ENCODE measurements at places on chromosomes 7 and 10.

GRCh38 chr7:24968165-24968564 is 11.8 kb downstream of the OSBPL3 start:
- no peak for DNase-seq

DNA sequence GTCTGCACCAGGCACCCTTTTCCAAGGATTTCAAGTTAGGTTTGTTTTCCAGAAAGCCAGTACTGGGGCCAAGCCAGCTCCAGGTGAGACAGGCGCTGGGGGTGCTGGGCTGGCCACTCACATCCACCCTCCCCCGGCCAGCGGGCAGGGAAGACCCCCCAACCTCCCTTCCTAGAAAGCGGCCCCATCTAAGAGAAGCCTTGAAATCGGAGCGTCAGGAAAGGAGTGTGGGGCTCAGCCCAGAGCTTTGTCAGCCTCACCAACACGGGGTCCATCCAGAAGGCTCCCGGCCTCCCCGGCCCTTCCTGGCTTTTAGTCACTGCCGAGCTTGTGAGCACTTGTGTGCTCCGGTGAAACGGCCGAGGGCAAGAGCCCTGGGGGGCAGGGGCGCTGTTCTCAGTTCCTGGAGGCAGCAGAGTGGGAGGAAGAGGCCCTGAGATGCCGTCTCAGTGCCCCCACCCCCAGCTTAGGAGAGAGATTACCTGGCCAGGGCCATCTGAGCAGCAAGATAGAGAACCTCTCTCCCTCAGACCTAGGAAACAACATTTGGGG is 39.6 kb downstream of the PDGFA start:
- DNase-seq, result no peak

GRCh38 chr7:106747804-106748203 is 86.8 kb upstream of the CCDC71L start:
- no peak for DNase-seq

- DNase-seq, result no peak
Observed at GRCh38 chr10:93753621-93754250, 4.0 kb upstream of the LGI1 start.

DNA sequence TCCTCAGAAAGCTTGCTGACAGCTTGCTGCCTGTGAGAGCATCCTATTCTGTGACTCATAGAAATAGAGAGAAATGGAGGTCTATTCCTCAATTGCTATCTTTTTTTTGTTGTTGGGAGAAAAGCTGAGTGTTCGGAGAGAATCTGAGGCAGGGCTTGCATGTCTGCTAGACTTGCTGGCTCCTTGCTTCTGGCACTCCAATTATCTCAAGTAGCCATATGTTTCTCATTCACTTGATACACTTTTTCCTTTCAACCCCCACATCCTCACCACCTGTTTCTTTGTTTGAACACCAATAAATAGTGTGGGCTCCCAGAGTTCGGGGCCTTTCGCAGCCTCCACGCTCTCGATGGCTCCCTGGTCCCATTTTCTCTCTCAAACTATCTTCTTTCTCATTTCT is 172.2 kb downstream of the SH2D4B start:
- no peak for DNase-seq
